ENCODE measurements at places on chromosomes 13 and 19.

- no peak for DNase-seq
Measured at GRCh38 chr13:50990818-50991506, 81.4 kb downstream of the RNASEH2B start.

DNA sequence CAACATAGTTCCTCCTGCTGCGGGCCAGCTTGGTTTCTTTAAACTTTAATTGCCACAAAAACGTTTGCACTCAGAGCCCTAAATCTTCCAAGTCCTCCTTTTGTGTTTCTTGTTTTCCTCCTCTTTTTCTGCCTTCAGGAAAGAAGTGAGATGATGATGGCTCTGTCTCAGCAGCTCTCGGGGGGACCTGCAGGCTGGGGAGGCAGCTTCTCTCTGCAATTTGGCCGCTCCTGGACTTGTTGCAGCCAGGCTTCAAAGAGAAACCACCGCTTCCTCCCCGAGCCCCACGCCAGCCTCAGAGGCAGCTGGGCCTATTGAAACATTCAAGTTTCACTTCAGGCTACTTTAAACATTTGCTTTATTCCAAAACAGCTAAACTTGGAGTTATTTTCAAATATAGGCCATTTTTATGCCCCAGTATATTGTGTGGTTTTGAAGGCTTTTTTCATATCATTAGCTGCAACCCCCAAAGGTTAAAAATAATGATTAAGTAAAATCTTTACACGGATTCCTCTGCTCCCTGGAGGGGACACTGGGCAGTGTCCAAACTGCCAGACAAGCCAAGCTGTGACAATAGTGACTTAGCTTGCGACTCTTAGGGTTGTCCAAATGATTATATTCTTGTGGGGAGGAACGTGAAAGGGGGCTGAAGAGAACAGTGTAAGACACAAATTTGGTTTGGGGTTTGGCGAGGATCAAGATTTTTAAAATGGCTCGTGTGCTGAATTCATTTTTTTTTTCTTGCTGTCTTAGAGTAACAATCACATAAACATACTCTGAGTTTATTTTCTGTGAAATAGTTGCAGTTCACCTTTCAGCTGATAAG, 330.8 kb downstream of the DLEU7 start:
- peak; percentile 5 for DNase-seq

DNA sequence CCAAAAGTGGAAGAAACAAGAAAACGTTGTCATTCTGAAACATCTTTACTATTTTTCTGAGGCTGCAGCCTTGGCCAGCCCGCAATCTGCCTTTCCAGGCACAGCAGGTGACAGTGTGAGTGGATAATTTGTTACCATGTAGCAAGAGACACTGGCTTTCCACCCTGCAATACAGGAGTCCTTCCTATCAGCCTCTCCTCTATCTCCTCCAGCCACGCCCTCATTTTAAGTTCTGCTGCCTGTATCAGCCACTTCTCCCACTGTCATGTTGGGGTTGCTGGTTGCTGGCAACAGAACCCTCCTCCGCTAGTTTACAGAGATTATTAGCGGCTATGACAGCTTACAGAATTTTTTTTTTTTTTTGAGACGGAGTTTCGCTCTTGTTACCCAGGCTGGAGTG, 7.7 kb upstream of the LGALS7 start:
- DNase-seq: no peak

- no peak for DNase-seq
Measured at GRCh38 chr13:62747152-62747551, 1331.5 kb upstream of the PCDH20 start.

GRCh38 chr13:95437561-95437960, 115.0 kb upstream of the CLDN10 start:
- DNase-seq: no peak

- DNase-seq: no peak
Measured at GRCh38 chr13:68030152-68030809, 800.1 kb upstream of the PCDH9 start.

DNA sequence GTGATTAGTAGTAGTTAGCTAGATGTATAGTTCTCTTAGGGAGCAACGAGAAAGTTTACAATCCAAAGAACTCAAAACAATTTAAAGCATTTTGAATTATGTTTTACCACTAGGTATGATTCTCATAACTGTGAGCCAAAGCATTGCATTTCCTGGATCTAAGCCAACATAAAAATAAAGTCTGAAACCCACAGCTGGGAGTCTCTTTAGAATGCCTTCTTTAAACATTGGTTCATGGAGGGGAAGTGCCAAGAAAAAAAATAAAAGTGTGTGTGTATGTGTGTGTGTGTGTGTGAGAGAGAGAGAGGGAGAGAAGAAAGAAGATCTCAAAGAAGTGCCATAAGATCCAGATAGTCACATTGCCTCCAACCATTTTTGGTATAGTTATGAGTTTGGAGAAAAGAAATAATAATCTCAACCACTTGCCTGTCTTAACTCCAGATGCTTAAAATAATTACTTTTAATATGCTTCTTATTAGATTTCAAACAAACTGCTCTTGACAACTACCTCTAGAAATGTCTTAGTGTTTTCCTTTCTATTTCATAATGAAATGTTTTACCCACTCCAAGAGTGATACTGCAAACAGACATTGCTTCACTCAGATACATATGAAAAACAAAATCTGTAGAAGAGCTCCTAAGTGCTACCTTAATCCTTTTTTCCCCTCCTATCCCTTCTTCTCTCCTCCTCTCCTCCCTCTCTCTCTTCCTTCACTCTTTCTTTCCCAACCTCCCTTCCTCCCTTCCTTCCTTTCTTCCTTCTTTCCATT, 554.1 kb downstream of the KCTD12 start:
- DNase-seq: no peak

GRCh38 chr13:70534466-70534865, 426.2 kb upstream of the KLHL1 start:
- no peak for DNase-seq

DNA sequence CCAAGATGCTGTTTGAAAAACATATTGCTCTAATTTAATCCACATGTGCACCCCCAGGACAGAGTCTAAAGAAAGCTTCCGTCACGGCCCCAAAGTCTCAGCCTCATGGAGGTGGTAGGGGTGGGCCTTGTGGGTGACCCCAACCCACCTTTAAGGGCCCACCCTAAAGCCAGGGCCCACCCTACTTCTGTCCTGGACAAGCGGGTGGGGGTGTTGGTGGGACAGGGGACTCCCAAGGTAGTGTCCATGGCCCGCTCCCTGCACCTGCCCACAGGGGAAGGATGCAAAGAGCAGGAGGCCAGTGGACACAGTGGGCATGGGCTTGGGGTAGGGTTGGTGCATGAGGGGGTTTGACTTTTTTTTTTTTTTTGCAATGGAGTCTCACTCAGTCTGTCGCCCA, 66.8 kb downstream of the KCTD15 start:
- DNase-seq: no peak

- DNase-seq: no peak
Measured at GRCh38 chr13:97631158-97631557, 197.2 kb downstream of the RAP2A start.

DNA sequence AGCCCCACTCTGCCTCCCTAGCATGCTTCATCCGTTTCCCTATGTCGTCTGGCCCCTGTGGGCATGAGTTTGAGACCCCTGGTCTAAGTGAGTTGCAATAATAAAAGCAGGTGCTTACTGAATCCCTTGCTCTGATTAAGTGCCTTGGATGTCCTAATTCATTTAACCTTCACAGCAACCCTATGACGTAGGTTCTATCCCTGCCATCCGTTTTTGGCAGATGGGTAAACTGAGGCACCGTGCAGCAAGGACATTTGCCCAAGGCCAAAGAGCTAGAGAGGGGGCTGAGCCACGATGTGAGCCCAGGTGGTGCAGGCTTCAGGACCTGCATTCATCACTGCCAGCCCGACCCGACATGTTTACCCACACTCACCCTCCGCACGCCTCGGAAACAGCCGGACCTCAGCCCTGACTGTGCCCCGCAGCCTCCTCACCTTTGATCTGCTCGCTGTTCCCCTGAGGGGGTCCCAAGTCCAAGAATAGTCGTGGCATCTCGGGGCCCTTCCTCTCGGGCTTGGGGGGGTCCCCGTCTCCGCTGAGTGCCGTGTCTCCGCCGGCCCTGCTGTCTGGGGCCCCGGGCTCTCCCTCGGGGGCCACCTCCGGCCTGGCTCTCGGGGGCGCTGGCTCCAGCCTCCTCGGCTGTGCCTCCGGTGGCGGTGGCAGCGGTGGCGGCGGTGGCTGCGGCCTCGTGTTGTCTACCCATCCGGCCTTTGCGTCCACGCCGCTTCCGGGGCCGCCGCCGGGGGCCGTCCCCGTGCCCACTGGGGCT, 14.5 kb downstream of the LMTK3 start:
- DNase-seq: no peak

DNA sequence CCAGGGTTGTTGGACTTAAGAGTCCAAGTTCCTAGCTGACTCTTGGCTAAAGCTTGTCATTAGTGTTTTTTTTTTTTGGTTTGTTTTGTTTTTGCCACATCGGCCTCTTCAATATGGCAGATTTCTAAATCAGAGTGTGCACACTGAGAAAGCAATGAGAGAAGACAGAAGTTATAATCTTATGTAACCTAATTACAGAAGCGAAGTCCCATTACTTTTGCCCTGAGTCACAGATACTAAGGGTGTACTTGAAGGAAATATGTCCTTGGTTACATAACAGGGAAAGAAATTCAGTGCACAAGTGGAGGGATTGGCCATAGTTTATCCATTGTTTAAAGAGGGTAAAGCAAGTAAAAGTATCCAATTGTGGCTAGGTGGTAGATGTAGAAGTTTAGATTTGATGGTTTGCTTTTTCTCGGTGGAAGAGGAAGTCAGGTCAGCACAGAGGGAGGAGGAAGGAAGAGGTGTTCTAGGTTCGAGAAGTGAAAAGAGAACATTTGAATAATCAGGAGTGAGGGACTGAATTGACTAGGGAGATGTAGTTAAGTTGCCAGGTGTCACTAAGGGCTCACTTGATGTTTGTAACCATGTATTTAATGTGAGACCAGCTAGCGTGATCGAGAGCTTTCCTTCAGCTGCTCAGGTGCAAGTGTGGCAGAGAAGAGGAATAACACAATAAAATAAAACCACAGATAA, 12.2 kb downstream of the GTF2F2 start:
- no peak for DNase-seq

Measured in stimulated activated CD8-positive, alpha-beta memory T cell treated with anti-CD3 and anti-CD28 coated beads, Interleukin-15, amount 100 ng/mL, for 4 hours (primary cell).